ENCODE measurements at places on chromosomes 5 and 9.

- DNase-seq = no peak
Observed at GRCh38 chr9:132164604-132165362, 2.9 kb downstream of the NTNG2 start.

- DNase-seq = no peak
Observed at GRCh38 chr9:104028827-104029226, 65.3 kb upstream of the SMC2 start.

DNA sequence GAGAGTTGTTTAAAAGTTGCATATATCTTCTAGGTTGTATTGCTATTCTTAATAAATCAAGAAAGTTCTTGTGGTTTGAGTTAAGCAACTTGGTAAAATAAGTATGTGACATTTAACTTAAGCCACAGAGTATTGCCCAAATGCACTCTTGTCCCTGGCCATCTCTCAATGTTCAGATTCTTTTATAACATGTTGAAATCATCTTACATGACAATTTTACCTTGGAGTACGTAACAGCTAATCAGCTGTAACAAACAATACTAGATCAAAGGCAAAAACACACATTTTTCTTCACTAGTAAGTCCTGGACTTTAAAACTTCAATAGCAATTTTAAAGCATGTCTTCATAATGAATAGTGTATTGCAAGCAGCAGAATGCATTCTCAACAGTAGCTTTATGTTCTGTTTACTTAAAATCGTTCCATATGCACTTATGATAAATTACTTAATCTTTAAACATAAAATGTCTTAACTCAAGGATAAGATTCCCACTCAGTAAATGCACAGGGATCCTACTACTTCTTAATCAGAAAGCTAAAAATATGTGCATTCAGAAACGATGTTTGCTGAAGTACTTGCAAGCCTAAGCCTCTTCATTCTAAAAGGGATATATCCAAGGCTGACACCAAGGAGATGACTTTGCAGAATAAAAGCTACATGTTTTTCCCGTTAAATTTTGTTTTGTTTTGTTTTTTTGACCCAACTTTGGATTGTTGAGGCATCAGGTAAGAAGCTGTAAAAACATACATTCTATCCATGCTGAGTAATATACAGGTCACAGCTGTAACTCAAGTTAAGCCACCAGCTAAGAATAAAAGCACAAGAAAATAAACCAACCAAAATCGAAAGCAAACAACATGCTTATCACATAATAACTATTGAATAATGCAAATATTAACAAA lies 86.1 kb upstream of the NFIB start:
- DNase-seq = no peak

GRCh38 chr9:136028760-136029470 lies 66.2 kb downstream of the NACC2 start:
- DNase-seq = no peak

DNA sequence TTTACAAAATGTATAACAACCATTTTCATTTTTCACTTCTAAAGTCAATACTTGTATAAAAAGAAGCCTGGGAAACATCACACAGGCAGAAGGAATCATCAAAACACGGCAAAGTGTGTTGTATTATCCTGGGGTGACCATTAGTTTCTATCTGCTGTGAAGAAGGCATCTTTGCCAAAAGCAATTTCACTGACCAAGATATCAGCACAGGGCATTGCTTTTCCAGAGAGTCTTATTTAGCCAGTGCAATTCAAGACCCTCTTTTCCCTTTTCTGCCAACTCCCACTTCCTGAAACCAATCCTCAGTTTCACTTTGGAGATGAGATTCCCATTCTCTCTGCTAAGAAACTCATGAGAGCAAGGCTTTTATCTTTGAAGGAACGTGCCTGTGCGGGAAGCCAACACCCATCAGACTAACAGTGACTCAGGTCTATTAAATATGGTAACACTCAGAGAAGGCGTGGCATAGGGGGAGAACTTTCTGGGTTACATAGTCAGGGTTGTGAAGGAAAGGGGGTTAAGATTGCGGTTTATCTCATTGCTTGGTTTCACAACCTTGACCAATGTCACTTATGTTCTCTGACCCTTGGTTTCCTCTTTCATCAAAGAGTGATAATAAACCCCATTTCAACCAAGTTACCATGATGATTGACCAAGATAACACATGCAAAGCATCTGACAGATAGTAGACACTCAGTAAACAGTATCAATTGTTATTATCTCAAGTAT lies 666.9 kb upstream of the KLF4 start:
- no peak for DNase-seq

- DNase-seq = peak; percentile 73
Observed at GRCh38 chr5:36876965-36877666, 547 bp downstream of the NIPBL start.

- DNase-seq = no peak
Observed at GRCh38 chr5:50580506-50580905, 85.9 kb upstream of the PARP8 start.

GRCh38 chr5:110512266-110512665 lies 214.2 kb downstream of the TMEM232 start:
- no peak for DNase-seq

GRCh38 chr9:18429070-18429469 lies 44.9 kb upstream of the ADAMTSL1 start:
- DNase-seq = no peak

- no peak for DNase-seq
Observed at GRCh38 chr9:114272739-114273431, 50.0 kb upstream of the ORM1 start.

- DNase-seq = no peak
Observed at GRCh38 chr5:6867712-6868111, 154.5 kb downstream of the TENT4A start.

DNA sequence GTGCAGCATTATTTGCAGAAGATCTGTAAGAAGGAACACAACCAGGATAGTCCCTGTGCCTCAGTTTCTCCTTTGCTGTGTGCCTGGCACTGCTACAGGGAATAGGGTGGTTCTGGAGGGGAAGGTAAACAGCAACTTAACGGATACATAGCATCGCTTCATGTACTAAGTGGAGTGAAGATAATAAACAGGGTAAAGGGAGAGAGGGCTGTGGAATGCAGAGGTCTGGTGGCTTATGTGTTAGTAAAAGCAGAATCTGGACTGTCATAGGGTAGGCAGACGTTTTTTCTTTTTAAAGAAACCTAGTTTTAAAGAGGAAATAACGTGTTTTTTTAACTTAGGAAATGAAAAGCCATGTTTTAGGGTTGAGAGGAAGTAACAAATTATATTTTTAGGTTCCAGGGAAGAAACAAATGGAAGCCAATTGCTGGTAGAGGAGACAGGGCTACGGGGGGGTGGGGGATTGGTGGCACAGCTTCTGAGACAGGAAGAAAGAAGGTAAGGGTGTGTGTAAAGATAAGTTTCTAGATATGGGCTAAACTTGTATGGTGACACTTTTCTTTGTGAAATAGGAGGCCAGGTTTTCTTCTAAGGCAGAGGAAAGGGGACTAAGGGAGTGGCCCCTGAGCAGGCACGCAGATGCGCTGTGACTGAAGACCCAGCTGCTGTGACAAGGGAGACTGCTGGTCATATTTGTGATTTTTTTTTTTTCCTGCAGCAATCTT lies 1.3 kb downstream of the GNG10 start:
- peak; percentile 26 for DNase-seq

GRCh38 chr9:97438666-97439065 lies 26.8 kb downstream of the TDRD7 start:
- no peak for DNase-seq

DNA sequence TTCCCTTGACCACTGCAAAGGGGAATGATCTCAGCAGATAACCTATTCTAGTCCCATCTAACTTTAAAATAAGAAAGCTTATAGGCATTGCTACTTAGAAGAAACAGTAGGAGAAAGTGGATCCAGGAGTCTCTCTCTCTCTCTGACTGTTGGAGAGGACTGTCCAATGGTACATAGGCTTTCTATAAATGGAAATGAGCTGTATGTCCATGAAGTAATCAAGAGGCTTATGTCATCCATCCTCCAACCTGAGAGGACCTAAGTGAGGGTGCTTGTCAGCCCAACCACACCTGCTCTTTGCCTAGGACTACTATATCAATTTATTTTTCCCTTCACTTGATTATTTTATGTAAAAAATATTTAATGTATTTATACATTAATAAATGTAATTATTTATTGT lies 172.3 kb downstream of the PAPPA start:
- DNase-seq = no peak

DNA sequence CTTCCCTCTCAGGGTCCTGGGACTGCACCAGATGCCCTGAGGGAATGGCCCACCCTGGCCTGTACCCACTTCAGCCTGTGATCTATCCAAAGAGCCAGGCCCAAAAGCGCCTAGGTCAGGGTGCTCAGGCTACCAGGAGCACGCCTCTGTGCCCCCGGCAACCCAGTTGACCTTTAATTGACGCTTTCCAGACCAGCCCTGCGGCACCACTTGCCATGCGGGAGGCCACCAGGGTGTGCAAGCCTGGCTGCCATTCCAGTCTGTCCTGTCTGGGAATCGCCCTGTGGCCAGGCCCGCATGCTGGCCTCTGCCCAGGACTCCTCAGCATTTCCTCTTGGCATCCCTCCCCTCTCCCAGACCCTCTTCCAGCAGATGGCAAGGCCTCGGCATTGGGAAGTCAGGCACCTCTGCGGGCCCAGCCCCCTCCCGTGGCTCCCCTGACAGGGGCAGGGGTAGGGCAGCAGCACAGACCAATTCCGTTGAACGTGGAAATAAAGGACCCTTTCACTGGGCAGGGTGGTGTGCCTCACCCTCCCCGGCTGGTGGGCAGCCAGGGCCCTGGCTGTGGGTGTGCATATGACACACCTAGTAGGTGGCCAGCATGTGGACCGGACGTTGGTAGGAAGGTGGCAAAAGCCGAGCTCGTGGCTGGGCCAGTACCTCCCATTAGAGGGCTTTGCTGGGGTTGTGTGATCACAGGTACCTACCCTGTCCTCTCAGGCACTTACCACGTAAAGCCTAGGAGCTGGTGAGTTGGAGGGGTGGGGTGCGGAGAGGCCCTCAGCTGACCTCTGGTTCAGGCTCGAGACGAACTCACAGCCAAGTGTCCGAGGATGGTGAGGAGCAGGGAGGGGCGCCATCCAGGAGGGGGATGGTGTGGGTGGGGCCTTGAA lies 3.5 kb upstream of the AIF1L start:
- DNase-seq = no peak

DNA sequence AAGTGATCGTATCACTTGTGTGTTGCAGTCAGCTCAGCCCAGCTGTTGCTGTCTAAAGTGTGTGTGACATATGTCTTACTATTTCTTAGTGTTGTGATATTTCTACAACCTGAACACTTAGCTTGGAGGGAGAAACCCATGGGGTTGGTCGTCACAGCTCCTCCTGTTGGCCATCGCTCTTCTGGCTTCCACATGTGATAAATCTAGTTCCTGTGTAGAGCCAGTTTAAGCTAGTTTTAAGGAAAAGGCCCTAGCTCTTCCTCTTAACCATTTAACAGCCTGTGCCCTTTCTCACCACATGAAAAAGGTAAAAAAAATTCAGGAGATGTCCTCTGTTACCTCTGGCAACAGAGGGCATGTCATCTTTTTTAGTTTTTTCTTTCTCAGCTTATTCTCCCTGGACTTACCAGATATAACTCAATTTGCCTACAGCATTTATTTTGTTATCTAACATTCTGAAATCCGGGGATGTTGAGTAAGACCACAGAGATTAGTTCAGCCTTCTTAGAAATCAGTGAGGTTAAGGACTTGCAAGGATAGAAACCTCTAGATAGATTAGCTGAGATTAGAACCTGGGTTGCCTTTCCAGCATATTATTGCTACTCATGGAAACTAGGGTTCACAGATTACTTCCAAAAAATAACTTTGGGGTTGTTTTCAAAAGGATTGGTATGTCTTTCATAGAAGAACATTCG lies 100.4 kb downstream of the GAPVD1 start:
- DNase-seq = peak; percentile 58

- DNase-seq = no peak
Observed at GRCh38 chr9:12785260-12785770, 10.5 kb downstream of the LURAP1L start.

GRCh38 chr5:120052916-120053828 lies 410.9 kb upstream of the PRR16 start:
- no peak for DNase-seq

DNA sequence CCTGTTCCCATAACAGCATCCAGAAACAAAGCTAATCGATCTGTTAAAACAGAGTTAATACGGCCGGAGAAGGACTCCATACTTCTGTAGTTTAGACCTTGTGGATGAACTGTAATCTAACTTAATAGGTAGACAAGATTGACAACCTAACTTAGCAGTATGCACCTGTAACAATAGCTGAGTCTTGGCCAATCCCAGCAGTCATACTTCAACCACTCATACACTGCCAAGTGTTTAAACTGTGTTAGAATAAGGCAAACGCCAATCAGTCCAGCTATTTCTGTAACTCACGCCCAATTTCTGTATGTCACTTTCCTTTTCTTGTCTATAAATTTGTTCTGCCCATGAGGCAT lies 33.7 kb upstream of the MACIR start:
- DNase-seq = no peak

- DNase-seq = peak; percentile 72
Observed at GRCh38 chr5:124034963-124035362, 523.0 kb downstream of the CSNK1G3 start.

DNA sequence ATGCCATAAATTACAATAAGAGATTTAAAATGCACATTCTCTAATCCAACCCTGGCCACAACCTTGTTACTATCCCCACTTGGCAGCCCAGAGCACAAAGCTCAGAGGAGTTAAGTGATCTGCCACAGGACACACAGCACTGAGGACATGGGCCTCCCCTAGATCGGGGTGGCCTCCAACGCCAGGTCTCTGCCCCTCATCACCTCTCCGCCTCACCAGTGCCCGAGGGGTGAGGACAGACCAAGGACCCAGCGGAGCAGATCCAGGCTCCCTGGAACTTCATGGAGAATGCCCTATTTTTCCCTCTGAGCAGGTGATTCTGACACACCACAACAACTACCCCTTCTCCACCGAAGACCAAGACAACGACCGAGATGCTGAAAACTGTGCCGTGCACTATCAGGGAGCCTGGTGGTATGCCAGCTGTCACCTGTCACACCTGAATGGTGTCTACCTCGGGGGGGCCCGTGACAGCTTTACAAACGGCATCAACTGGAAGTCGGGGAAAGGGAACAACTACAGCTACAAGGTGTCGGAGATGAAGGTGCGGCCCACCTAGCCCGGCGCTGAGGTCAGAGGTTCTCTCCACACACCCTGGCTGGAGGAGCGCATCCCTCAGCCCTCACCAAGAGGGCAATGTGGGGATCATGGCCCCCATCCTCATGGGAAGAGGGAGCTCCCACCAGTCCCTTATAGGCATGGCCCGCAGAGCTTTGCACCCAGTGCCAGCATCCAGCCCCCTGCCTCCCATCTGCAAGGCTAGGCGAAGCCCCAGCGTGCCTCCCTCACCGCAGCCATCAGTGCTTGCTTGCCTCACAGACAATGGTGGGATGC lies 12.5 kb upstream of the FCN2 start:
- no peak for DNase-seq

- no peak for DNase-seq
Observed at GRCh38 chr9:83956086-83956435, 24.0 kb downstream of the HNRNPK start.

- peak; percentile 19 for DNase-seq
Observed at GRCh38 chr5:177131352-177132135, 2.0 kb upstream of the NSD1 start.
